BJ (cell line): ENCODE measurements at places on chromosomes 16 and 17.
A peak's percentile ranks its signal among the peaks of the same experiment; 100 is the strongest.

DNA sequence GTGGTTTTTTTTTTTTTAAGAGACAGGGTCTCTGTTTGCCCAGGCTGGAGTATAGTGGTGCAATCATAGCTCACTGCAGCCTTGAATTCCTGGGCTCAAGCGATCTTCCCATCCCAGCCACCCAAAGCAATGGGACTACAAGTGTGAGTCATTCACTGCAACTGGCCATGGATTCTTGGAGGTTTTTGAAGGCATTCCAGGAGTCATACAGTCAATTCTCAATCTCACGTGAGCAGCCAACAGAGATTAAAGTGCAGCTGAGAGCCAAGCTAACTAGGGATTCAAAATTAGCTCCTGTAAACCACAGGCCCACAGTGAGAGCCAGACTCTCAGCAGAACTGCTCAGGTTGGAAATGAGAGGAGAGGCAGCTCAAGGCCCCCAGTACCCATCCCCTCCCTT, 30.2 kb downstream of the XPO6 start:
- DNase-seq: peak; percentile 84

- no peak for DNase-seq
Measured at GRCh38 chr17:49312722-49313121, 49.3 kb downstream of the ZNF652 start.

DNA sequence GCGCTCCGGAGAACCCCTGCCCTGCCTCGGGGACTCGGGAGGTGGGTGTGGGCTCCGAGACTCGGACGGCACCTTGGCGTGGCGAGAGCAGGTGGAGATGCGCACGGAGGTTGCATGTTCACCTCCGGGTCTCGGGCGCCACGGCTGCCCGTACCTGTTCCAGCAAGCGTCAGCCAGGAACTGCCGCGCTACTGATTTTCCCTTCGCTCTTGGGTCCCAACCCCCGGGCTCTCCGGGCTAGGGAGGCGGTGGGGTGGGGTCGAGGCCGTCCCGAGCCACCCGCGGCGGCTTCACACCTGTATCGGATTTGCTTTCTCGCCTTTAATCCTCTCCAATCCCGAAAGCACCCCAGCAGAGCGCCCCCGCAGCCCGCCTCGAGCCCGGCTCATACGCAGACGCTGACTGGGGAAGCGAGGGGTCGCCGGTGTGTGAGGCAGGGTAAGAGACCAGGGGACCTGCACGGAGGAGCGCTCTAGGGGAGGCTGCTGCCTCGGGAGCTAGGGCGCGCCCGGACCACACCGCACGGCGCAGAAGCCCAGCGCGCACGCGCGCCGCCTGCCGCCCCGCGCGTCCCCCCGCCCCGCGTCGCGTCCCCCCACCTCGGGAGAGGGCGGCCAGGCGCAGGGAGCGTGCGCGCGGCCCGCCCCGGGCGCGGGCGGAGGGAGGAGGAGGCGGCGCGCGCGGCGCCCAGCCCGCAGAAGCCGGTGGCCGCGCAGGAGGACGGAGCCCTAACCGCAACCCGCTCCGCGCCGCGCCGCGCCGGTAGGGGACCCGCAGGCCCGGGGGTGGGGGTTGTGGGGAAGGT, at the start of gene DUSP14:
Gene DUSP14, plus strand, starts transcription at position 695 of the 805 bp plus-strand sequence. CDS start 22,382 bp downstream, outside the sequence.
- DNase-seq: peak; percentile 16

- DNase-seq: no peak
Measured at GRCh38 chr17:2025622-2026309, 632 bp upstream of the RTN4RL1 start.

GRCh38 chr17:43085474-43085873, 39.7 kb downstream of the BRCA1 start:
- DNase-seq: no peak

GRCh38 chr16:12463961-12464360, 339.7 kb downstream of the CPPED1 start:
- no peak for DNase-seq

DNA sequence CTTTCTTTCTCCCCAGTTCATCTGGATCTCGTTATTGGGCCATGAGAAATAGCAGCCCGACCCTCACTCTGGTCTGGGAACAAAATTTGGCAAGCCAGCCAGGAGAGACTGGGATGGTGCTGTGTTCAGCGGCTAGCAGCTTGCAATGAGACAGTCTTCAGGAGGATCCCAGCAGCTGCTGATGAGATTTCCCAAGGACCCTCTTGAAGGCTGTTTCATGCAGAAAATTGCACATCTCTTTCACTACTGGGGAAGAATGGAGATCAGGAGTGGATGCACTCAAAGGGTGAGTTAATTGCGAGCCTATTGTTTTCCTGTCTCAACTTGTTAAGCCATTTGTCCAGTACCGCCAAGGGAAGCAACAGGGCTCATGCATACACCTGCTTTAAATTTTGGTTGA, 5.5 kb upstream of the COIL start:
- no peak for DNase-seq

DNA sequence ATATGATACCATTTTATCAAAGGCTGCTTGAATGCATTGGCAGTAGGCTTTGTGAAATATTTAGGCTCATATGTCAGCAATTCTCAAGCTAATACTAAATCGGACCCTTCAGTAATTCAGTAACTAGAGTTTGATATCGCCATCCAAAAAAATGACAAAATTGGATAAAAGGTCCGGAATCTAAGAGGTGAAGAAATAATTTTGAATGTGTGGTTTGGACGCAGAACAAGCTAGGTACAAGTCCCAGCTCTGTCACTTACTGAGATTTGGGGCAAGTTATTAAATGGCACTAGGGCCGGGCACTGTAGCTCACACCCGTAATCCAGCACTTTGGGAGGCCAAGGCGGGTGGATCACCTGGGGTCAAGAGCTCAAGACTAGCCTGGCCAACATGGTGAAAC, 956.5 kb downstream of the CDH11 start:
- no peak for DNase-seq

- no peak for DNase-seq
Measured at GRCh38 chr17:17149520-17150447, 56.3 kb downstream of the PLD6 start.

DNA sequence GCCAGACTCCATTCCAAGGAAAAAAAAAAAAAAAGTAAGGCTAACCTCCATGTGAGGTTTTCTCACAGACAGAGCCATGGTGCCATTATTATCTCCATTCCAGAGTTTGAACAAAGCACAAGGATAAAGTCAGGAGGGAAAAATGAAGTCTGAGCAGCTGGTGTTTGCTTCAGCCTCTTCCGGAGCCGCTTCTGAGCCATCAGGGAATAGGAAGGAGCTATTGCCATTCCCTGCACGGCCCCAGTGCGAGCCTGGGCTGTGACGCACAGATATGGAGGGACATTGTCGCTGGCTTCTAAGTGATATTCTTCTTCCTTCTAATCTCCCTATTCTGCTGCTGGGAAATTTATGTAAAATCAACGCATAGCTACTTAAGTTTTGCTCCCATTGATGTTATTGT, 69.5 kb upstream of the PIRT start:
- DNase-seq: no peak

DNA sequence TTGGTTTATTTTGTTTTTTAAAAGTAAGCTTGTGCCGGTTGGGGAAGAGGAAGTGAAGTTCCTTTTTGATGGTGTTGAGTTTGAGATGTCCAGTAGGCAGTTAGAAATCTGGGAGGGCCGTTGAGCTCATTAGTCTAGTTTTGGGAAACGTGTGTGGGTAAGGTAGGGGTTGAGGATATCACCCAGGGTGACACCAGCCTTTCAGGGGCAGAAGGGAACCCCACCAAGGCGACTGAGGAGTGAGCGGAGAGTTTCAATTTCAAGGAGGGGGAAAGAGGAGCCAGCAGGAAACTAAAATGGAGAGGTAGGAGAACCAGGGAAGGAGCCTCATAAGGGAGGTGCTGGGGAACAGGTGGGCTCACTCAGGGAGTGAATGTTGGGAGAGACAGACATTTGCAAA, 22.7 kb downstream of the HAPSTR1 start:
- no peak for DNase-seq

GRCh38 chr16:78596996-78597422, 497.6 kb downstream of the WWOX start:
- no peak for DNase-seq

DNA sequence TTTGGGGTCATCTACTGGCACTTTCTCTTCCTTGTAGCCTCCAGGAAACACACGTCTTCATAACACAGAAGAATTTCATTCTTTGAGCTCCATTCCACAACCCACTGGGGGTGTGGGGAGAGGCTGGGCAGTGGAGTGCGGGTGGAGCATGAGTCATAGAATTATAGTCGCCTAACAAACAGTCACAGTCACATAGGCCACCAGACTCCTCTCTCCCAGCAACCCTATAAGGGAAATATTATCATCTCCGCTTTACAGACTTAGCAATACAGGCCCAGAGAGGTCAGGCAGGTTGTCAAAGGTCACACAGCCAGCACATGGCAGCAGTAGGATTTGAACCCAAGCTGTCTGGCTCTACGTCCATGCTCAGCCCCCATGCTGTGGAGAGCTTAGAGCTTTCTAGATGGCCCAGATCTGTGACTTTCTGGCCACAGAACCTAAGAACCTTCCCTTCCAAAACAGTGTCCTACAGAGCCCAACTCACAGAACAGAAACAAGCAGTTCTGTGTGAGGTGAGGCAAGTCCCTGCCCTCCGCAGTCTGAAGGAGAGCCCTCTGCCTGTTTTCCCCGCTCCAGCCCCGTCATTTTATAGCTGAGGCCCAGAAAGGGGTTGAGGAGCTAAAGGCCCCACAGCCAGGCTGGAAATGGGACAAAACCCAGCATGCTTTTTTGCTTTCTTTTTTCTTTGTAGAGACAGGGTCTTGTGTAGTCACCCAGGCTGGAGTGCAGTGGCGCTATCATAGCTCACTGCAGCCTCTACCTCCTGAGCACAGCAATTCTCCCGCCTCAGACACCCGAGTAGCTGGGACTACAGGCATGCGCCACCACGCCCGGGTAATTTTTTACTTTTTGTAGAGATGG, 10.7 kb upstream of the LITAF start:
- DNase-seq: peak; percentile 33

- no peak for DNase-seq
Measured at GRCh38 chr17:38421871-38422827, 6.1 kb upstream of the ARHGAP23 start.

DNA sequence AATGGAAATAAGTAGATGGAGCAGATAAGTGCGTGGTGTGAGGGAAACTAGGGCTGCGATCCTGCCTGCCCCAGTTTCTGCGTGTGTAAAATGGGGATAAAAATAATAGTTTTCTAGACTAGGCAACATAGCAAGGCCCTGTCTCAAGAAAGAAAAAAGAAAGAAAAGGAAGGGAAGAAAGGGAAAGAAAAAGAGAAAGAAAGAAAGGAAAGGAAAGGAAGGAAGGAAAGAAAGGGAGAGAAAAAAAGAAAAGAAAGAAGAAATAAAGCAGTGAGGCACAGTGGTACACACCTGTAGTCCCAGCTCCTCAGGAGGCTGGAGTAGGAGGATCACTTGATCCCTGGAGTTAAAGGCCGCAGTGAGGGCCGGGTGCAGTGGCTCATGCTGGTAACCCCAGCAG, 2.2 kb upstream of the PKMYT1 start:
- DNase-seq: no peak

- DNase-seq: no peak
Measured at GRCh38 chr17:52827526-52827925, 669.0 kb upstream of the CA10 start.

DNA sequence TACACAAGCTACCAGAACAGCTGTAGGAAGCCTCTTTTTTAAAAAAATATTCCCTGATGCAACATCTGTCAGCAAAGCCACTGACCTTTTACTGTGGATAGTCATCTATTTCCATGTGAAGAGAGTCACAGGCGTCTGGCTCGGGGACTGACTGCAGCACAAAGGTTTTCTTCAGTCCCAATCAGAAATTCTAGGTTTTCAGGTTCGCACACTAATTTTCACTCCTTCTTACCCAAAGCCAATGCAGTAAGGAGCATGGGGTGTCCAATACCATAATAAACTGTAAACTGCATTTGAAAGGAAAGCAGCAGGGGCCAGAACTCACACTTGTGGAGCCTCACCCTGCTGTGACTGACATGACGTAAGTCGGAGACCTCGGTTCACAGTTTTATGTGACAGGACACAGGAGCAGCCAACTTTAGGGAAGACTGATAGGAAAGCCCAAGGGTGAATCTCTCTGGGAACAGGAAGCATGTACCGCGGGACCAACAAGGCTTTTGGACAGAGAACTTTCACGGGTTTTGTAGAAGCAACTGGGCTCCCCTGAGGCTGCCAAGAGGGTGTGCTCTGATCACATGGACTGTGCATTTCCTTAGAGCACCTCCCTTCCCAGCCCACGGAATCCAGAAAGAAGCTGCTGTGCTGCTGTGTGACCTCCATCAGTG, 9.1 kb upstream of the TMEM100 start:
- DNase-seq: no peak

DNA sequence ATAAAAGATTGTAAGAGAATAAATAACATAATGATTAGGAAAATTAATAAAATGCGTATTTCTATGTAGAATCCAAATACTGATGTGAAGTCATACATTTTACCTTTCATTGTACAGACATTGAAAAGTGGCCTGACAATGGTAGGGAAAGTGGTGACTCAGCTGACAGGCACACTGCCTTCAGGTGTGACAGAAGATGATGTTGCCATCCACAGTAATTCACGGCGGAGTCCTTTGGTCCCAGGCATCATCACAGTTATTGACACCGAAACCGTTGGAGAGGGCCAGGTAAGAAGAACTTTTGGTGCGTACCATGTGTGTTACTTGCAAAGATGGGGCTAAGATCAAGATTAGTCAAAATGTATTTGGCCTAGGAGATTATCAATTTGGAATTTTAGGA, 232.8 kb downstream of the BCAS3 start:
- DNase-seq: no peak

GRCh38 chr17:6061290-6061689, 8.9 kb upstream of the WSCD1 start:
- DNase-seq: no peak

GRCh38 chr16:84813141-84813934, 6.4 kb upstream of the CRISPLD2 start:
- DNase-seq: no peak

GRCh38 chr16:55051571-55052347, 121.1 kb downstream of the IRX5 start:
- no peak for DNase-seq

DNA sequence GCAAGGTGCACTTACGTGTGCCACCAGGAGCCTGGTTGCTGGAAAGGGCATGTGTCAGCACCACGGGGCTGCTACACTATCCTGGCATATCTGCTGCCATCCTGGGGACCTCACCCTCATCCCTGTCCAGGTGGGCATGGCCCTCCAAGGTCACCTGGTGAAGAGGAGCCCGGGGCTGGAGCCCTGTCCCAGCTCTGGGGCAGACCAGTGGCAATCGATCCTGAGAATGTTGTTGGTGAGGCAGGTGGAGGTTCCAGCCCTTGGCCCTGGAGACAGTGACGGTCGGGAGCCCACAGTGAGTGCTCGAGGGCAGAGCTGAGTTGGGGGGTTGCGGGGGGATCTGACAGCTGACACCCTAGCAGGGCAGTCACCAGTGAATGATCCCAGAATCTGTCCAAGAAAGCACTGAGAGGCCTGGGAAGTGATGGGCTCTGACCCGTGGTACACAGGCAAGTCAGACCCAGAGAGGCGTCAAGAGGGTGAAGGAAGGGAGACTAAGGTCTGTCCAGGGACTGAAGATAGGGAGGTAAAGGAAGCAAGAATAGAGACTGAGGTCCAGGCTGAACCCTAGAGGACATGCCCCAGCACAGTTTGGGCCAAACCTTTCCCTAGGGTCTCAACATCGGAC, 17.6 kb downstream of the POLR3K start:
- DNase-seq: no peak

GRCh38 chr17:28718333-28719020, 809 bp upstream of the RAB34 start:
- DNase-seq: no peak
